ENCODE measurements at places on chromosomes 7 and 10. TPM values are rescaled to one million over a fixed set of nuclear protein-coding genes. Genes with fewer than 3 reads are reported as not detected.

- DNase-seq = no peak
Observed at GRCh38 chr7:16007911-16008310, 321.4 kb upstream of the MEOX2 start.

GRCh38 chr10:116138897-116139296 is 134.1 kb downstream of the GFRA1 start:
- DNase-seq = no peak

- DNase-seq = no peak
Observed at GRCh38 chr10:127067542-127068194, 128.7 kb downstream of the INSYN2A start.

DNA sequence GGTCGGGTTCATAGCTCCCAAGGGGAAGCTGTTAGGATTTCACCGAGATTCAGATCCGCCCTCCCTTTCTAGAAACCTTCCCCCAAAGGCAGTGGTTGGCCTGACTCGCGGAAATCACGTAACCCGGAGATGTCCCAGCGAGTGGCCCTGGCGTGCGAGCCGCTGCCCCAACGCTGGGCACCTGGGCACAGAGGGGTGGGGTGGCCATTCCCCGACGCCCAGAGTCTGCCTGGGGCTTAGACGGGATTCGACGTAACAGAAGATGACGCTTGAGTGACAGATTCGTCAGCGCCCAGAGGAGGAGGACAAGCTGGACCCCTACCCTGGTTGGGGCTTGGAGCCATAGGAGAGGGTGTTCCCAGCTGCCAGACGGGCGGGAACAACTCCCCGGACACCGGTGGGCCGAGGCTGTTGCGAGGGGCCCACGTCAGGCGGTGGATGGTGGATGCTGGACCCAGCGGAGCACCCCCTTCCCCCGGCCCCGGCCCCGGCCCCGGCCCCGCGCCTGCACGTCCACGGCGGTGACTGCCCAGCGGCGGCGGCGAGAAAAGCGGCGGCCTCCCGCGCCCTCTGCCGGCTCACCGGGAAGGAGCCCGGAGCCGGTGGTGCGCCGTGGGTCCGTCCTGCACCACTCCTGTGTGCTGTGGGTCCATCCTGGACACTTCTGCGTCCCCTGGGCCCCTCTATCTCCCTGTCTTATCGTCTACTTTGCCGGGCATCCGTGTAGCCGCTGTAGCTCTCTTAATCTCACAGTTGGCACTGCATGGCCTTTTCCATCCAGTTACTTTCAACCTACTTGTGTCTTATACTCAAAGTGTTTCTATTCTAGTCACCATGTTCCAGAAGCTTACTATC is 35.4 kb upstream of the KNDC1 start:
- peak; percentile 15 for DNase-seq

DNA sequence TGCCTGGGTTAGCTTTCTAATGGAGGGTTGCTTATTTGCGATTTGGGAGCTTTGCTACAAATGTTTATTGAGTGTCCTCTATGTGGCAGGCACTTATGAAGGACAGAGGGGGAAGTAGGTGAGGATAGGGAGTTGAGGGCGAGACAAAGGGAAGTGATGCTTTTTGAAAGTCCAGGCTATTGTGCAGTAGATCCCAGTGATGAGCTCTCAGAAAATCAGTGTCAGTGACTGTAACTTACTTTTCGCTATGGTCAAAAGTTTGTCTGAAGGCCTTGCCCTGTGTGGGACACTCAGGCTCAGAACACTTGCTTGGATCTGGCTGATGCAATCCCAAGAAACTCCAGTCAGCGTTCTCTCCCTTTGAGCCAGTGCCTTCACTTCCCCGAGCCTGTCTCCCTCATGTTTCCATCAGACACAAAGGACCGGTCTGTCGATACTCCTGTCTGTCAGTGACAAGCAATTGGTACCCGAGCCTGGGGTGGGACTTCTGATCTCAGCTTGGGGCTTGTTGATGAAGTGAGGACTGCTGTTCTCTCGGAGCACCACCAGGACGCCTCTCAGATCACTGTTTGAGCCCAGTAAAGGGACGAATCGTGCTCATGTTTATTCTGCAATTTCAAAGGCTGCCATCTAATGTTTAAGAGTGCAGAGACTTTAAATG is 63.1 kb upstream of the SORCS3 start:
- no peak for DNase-seq

DNA sequence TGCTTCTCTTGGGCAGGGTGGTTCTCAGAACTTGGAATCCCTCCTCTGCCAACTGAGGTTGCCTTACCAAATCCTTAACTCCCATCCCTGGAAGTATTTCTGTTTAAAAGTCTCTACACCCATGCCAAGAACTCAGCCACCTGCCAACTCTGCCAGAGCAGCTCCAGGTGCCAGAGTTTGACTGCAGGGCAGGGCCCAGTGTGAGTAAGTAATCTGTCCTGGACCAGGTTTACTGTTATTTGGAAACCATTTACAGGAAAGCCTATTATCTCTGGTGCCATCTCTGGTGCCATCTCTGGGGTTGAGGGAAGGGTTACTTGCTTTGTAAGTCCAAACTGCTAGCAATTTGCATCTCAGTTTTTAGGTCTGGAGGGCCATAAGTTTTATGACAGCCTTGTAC is 2.5 kb downstream of the TSPAN15 start:
- DNase-seq = no peak

DNA sequence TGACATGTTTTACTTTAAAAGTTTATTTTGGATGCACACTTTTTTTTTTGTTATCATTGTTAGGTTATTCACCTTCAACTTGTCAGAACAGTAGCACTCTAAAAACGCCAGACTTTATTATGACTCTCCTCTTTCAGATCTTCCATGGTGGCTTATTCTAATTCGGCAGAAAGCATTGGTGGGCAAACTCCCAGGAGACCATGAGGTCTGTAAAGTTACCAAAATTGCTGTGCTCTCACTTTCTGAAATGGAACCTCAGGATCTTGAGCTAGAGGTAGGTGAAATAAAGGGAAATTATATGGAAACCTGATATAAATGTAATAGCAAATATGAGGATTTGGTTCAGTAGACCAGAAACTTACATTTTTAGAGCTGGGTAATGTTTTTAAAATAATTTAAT is 55.6 kb downstream of the INPP5F start:
- no peak for DNase-seq

DNA sequence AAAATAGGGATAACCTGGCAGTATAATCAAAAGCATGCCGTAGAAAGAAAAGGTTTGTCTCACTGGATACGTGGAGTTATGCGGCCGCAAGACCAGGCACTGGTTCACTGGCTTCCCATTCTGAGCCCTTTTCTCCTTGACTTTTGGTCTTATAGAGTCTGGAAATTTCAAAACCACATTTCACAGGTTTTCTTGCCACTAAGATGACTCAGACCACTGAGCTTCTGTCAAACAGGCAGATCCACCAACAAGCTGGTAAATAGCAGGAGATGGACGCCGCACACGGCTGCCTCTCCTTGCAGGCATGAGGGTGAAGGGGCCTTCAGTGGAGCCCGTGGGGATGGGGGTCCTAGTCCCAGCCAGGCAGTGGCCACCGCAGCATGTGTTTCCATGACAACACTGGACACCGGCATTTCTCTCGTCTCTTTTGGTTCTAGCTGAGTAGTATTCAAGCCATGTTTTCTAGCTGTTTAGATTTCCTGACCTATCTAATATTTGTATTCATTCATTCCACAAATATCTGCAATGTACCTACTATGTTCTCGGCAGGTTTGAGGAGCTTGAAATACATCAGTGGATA is 55.5 kb downstream of the KLF6 start:
- DNase-seq = no peak

ADARB2 gene
- polyA plus RNA-seq = 0.88 TPM

DNA sequence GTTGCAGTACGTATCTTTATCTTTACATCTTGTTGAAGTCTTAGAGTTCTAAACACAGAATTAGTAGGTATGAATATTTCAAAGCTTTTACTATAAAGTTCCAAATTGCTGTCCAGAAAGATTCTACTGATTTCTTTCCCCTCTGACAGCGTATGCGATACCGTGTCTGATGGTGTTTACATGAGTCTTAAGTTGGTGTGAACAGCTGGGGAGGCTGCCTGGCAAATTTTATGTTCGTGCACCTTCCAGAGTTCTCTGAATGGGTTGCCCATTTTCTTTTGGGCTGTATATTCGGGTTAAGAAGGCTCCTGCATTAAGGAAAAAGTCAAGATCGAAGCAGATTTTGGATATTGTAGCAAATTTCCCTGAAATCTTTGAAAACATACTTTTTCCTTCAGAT is 8.3 kb downstream of the MDH2 start:
- DNase-seq = no peak

ADD3 gene
- 362 TPM for polyA plus RNA-seq

- DNase-seq = no peak
Observed at GRCh38 chr10:97297556-97298222, 5.3 kb upstream of the ARHGAP19 start.

TES gene
- polyA plus RNA-seq = 68.9 TPM

DNA sequence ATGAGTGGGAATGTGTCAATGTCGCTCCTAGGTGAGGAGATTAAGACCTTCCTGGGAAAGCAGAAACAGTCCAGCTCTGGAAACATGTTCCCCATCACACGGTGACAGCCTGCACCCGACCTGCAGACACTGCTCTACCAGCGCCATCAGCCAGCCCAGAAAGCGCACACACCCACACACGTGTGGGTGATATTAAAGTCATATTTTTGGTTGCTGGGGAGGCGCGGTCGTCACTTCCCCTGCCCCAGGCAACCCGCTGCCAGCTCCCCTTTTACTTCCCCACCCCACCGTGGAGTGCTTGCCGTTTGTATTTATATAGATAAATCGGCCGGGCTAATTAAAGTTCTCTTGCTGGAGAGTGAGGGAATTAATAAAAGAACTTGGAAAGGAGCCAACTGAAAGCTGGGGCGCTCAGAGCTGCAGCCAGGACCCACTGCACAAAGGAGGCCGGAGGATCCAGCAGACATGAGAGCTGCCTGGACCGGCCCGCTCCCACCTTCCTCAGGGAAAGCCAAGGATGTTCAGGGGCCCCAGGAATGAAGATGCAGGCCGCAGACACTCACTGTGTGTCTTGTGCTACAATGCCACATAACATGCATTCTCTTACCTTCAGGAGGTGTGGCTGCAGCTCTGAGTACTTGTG is 145.2 kb upstream of the UNC5B start:
- DNase-seq = no peak

- DNase-seq = peak; percentile 62
Observed at GRCh38 chr7:26291699-26292538, at the start of gene SNX10. SNX10 (plus strand) TSS chr7:26291862; CDS start chr7:26346443, 54,581 bp downstream.

GRCh38 chr7:84136336-84136735 is 58.3 kb downstream of the SEMA3A start:
- DNase-seq = no peak

DNA sequence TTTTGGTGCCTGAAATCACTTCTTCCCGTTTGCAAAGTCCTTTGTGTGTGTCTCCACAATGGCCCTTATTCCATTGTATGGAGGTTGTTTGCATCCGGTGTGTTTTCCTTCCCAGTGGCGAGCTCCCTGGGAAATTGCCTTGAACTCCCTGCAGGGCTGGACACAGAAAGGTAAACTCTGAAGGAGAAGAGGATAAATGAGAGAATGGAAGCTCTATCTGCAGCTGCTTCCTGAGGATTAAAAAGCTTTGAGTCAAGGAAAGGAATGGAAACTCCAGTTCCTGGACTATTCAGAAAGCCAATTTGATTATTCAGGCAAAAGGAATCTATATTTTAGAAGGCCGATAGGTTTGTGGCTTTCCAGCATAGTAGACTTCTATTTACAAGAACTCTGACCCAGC is 4.4 kb upstream of the GRK5 start:
- DNase-seq = no peak

TUBAL3 gene
- polyA plus RNA-seq = not detected

DNA sequence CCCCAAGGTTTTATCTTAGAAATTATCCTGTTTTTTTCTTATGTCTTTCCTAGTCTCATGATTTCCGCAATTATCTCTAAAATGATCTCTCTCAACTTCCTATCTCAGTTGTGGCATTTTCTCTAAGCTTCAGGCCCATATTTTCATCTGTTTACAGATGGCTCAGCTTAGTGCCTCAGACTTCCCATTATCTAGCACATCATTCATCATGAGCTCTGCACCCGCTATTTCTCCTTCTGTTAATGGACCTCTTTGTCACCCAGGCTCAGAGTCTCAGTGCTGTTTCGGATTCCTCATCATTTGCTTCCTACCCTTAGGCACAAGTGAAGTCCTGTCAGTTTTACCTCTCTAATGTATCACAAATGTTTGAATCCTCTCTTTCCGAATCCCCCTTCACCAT is 84.1 kb downstream of the BMPR1A start:
- DNase-seq = no peak

- no peak for DNase-seq
Observed at GRCh38 chr7:93884541-93884940, 6.0 kb downstream of the TFPI2 start.

DNA sequence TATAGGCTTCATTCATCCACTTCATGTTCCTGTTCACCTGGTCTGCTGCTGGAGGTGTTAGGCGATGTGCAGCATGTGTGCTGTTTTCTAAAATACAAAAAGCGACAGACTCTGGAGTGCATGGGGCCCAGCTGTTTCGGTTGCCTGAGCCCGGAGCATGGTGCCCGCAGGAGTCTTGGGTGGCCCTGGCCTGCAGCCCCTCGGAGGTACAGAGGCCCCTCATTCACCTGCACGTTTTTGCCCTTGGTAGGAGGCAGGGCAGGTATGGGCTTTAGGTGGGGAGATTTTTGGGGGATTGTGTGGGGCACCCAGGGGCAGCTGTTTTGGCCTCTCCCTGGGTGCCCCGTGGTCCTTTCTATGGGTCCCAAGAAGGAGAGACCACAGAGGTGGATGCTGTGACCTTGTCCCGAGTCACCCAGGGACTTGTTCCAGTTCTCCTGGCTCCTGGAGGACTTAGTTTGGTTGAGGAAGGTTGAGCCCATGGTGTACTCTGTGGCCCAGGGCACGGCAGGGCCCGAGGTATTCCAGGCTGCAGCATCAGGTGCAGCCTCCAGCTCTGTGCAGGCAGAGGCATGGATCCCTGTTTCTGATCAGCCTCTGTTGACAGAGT is 130.7 kb downstream of the TRRAP start:
- peak; percentile 45 for DNase-seq

DNA sequence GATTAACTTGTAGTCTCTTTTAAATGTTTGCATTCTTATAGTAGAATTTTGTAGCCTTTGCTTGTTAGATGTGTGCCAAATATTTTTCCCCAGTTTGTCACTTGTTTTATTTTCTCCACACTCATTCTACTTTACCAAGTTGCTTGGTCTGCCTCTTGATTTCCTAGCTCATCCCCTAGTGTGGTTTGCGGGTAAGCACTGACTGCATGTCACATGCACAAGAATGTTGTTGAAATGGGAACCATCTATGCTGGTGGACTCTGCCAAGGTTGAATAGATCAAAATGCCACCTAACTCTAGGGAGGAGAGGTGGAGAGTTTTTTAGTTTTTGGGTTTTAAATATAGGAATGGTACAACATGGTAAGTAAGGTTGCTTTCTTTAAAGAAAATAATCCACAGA is 47.6 kb downstream of the FZD1 start:
- no peak for DNase-seq

CALHM1 gene
- polyA plus RNA-seq = 0.15 TPM

CYP51A1 gene
- polyA plus RNA-seq = 38.8 TPM

- no peak for DNase-seq
Observed at GRCh38 chr7:30987936-30988335, 24.2 kb downstream of the GHRHR start.

- no peak for DNase-seq
Observed at GRCh38 chr10:17808971-17809841, at the start of gene MRC1. MRC1 (plus strand) TSS chr10:17809348; CDS start chr10:17809466, 118 bp downstream.

Measured in left lung (tissue), 14 donors.